ENCODE measurements at places on chromosomes 7 and 10. TPM values are rescaled to one million over a fixed set of nuclear protein-coding genes. Genes with fewer than 3 reads are reported as not detected.
A peak's percentile ranks its signal among the peaks of the same experiment; 100 is the strongest.

- no peaks in the 10 kb centered on the region for H3K36me3 ChIP-seq
- H3K27ac ChIP-seq, result no peak overlapping the region
- no peaks in the 10 kb centered on the region for H3K4me1 ChIP-seq
- no peaks in the 10 kb centered on the region for H3K27me3 ChIP-seq
- no peak overlapping the region for H3K4me3 ChIP-seq
- DNase-seq, result peak; percentile 21
These were observed 123.2 kb upstream of the UNC5B start for GRCh38 chr10:71089162-71089561.

DNA sequence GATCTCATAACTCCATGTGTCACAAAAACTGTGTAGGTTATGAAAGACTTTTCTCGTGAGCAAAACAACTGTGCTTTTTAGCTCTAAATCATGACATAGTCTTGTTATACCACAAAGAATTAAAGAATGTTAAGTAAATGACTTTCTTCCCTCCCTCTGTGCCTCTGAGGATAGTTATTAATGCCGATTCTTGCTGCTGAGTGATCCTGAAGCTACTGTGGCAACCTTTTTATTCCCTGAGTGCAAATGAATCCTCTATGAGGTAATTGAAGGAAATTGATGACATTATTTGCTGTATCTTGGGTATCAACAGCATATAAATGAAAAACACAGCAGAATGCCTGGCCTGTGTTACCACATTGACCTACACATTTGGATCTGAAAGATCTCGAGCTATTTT is 142.2 kb upstream of the HDAC9 start:
- H3K36me3 ChIP-seq, result no peaks in the 10 kb centered on the region
- H3K27ac ChIP-seq, result no peak overlapping the region
- no peak overlapping the region for H3K4me3 ChIP-seq
- DNase-seq, result no peak
- H3K27me3 ChIP-seq, result no peaks in the 10 kb centered on the region
- peaks cover 29% of the 10 kb centered on the region for H3K4me1 ChIP-seq

Gene PAPOLB
- not detected for polyA plus RNA-seq

Gene SP8
- polyA plus RNA-seq, result not detected

Gene OR13A1
- not detected for polyA plus RNA-seq

DNA sequence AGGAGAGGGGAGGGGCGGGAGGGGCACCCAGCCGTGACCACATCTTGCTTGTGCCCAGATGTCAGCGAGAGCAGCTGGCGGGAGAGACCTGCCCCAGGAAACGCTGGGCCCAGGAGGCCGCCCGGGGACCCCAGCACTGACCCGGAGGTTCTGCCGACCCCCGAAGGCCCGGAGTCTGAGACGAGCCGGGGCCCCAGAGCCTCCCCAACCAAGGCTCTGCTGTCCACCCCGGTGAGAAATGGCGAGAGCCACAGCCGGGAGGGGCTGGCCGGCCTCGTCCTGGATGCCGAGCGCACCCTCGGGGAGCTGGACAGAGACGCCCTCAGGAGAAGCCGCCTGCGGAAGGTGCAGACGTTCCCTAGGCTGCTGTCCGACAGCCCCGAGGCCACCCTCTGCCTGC is 25.9 kb downstream of the KNDC1 start:
- H3K27me3 ChIP-seq, result no peaks in the 10 kb centered on the region
- no peak for DNase-seq
- H3K27ac ChIP-seq, result no peak overlapping the region
- H3K4me3 ChIP-seq, result no peak overlapping the region
- no peaks in the 10 kb centered on the region for H3K4me1 ChIP-seq

GRCh38 chr7:11716185-11716584 is 115.8 kb downstream of the THSD7A start:
- H3K4me1 ChIP-seq, result peaks cover 10% of the 10 kb centered on the region
- no peaks in the 10 kb centered on the region for H3K36me3 ChIP-seq
- no peak overlapping the region for H3K27ac ChIP-seq
- no peaks in the 10 kb centered on the region for H3K27me3 ChIP-seq
- peak; percentile 11 for DNase-seq

DNA sequence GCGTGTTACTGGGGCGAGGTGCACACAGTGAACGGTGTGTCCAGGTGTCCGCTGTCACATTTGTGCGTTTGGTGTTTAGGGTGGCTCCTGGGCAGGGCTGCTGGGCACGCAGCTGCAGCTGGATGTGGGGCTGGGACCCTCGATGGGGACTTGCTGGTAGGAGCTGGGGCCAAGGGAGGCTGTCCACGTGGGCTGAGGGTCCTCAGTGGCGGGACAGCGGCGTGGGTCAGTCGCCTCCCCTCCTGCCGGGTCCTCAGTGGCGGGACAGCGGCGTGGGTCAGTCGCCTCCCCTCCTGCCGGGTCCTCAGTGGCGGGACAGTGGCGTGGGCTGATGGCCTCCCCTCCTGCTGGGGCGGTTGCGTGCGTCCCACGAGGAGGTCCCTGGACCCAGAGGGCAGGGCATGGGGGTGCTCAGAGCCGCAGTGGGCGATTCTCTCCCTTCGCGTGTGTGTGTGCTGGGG is 68.5 kb downstream of the INPP5A start:
- no peak overlapping the region for H3K4me3 ChIP-seq
- H3K36me3 ChIP-seq, result no peaks in the 10 kb centered on the region
- H3K27me3 ChIP-seq, result no peaks in the 10 kb centered on the region
